DMS53 (cell line): ENCODE measurements at places on chromosomes 7 and 10.

DNA sequence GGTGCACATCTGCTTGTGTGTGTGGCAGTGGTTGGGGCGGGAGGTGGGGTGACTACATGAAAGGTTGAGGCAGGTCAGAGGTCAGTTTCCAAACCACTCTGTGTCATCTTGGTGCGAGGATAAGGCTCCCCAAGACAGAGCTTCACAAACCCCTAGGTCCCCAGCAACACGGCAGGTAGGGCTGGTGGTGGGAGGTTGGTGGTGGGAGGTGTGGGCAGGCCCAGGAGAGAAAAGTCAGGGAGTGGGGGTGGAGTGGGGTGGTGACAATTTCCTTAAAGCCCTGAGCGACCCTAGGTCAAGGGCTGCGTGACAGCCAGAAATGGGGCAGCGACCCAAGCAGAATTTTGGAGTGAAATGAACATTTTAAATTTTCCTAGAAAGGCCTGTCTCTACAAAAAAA lies 1.6 kb upstream of the STRA8 start:
- no peak for DNase-seq

- DNase-seq, result peak; percentile 36
Observed at GRCh38 chr10:98074315-98074911, 44.0 kb upstream of the CRTAC1 start.

DNA sequence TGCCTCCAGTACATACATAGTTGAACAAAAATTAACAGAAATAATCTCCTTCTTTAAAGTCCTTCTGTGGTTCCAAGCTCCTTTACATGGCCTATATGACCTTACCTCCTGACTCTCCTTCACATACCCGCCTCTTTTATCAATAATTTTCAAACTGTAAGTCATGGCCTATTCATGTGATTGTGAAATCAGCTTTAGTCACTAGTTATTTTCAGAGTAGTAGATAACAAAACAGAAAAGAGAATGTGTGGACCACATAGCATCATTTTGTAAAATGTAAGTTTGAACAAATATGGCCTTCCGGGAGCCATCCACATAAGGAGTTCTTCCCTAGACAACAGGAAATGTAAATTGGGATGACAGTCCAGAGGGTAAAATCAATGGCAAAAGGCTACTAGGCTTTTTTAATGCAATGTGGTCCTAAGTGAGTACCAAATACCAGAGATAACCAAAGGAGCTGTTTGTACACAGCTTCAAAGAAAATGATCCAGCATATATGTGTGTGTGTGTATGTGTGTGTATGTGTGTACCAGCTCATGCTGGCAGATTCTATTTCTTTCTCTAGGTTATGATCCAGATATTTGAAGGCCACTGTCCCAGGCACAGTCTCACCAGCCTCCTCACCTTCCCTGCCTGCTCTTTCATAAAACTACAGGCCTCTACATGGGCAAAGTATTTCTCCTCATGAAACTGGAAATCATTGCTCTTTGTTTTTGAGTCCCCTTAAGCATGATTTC lies 12.3 kb upstream of the FAM133B start:
- no peak for DNase-seq

DNA sequence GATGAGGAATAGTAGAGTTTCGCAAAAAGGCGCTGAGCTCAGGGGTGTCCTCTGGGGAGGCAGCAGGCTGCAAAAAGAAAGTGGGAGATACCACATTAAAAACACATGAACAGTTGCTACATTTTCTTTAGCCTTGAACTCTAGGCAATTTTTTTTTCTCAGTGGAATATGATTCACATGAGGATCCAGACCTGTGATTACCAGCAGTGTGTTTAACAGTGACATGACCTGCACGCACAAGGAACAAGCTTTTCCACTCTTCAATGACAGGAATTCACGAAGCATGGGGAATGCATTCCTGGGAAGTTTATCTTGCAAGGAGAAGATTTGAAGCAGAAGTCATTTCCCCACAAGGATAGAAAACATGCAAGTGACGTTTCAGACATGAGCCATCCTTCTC lies 161.6 kb downstream of the ITGA8 start:
- DNase-seq, result no peak

DNA sequence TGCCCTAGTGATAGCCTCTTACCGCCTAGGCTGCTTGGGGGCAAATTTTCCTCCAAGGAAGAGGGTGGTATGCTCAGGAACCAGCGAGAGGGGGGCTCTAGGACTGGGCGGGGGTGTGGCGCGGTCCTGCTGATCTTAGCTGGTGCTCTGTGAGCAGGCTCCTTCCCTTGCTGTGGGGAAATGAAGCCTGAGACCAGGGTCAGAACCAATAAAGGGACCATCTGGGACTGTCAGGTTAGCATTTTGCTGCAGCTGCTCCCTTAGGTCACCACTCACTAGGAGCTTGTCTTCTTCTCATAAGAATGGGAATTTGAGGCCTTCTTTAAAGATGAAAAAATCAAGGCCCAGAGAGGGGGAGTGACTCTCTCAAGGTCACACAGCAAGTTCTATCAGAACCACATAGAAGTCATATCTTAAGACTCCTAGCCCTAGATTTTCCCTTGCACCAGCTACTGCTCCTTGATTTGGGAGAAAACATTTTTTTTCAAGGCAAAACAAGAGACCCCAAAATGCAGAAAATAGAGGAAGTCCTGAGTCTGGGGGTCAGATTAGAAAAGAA lies 2.0 kb upstream of the NEUROG3 start:
- peak; percentile 32 for DNase-seq
